ENCODE measurements at places on chromosomes 12 and 14. TPM values are rescaled to one million over a fixed set of nuclear protein-coding genes. Genes with fewer than 3 reads are reported as not detected.

- peak; percentile 39 for DNase-seq
Measured at GRCh38 chr14:94028450-94028826, 2.3 kb downstream of the OTUB2 start.

DNA sequence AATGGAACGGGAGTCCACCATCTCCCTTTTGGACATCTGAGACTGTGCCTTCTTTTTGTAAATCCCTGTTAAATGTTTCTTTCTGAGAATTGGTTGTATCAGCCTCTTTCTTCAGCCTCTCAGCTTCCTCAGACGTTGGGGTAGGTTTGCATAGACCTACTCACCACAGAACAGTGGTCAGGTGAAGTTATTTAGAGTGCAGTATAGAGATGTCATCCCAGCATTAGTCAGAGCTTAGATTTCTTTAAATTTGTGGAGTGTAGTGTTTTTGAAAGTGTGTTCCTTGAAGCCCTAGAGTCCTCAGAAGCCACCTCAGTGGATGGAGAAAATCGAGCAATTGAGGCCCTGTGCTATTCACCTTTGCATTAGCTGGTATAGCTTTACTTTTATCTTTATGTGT, 8.9 kb upstream of the EEA1 start:
- DNase-seq, result no peak

- no peak for DNase-seq
Measured at GRCh38 chr12:5865397-5865796, 79.7 kb downstream of the ANO2 start.

DNA sequence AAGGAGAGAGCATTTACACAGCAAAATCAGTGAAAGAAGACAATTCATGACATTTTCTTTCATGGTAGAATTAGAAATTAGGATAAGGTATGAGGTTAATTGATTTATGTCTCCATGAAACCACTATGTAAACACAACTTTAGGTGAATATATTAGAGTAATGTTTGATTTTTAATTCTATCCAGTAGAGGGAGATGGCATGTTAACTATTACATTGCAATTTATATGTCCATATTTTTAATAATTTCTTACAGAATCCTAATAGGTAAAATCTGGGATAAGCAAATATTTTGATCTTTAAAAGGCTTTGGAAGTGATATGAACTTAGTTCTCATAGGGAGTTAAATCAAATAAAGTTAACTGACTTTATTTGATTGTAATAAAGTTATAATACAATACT, 373.4 kb upstream of the PDE3A start:
- DNase-seq, result no peak

DNA sequence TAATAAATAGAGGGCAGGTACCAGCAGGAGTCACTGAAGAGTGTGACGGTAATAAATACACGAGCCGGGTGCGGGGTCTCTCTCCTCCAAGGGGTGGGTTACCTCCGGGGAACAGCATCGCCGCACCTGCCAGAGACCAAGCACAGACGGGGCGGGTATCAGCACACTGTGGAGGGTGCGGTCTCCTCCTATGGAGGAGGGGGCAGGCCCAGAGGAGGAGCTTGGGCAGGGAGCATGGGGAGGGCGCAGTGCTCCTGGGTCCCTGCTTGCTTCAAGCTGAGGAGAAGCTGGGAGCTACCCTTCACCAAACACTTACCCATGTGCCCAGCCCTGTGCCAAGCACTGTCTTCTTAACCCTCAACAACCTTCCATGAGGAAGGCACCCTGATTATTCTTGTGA, 12.8 kb downstream of the PGF start:
- no peak for DNase-seq

GLI1 gene
- total RNA-seq, result 6.3 TPM

ADAM20 gene
- not detected for total RNA-seq
